ENCODE measurements at places on chromosomes 7 and 10.

GRCh38 chr10:111275091-111275490 lies 198.3 kb downstream of the ADRA2A start:
- DNase-seq: no peak

DNA sequence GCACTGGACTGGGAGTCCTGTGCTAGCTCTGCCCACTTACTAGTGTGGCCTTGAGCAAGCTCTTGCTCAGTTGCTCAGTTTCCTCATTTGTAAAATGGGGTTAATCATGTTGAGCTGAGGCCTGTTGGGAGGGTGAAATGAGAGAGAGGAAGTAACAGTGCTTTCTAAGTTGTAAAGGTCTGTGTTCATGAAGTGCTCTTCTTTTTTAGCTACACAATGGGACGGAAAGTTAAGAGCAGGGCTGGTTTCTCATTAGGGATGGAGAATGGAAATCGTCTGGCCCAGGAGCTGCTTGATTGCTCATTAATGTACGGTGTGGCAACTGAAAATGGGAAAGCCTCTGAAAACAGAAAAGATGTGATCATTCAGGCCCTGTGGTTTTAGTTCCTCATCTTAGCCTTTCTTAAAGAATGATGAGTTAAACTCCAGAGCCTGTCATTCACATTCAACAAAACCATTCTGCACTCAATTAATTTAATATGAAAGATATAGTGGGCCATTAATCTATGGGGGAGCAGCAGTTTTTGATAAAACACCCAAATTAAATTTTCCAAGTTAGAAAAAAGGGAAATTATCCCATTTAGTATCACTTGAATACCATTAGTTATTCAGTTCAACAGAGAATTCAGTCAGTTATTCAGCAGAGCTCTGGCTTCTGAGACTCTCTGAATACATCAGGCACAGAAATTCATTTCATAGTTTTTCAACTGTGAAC lies 60.5 kb downstream of the SH2D4B start:
- peak; percentile 79 for DNase-seq

DNA sequence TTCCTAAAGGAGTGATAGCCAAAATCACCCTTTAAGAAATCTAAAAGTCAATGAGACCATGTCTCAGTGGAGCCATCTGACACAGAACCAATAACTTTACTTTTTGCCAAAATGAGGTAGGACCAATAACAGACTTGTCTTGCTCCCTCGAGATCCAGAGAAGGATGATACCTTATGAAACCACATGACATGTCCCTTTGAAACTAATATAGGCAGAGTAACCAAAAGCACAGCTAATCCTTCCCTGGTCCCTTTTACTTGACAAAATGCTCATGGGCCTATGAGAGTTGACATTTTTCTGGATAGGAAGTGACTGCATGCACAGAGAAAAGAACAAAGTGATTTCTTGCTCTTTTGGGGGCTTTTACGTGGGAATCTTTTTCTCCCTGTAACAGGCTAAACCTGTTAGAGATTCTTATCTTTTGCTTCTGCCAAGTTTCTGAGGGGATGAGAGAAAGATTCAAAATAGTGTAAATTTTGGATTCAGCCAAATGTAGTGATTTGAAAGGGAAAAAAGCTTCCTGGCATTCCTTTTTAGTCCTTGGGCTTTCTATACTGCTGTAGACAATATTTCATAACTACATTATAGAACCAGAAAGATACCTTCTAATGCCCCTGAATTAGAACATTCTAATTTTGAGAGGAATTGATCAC lies 87.6 kb downstream of the ARMH3 start:
- no peak for DNase-seq

GRCh38 chr7:80644054-80644453 lies 5.6 kb downstream of the CD36 start:
- DNase-seq: no peak

- DNase-seq: no peak
These were observed 608.0 kb downstream of the PHTF2 start for GRCh38 chr7:78406531-78406930.

DNA sequence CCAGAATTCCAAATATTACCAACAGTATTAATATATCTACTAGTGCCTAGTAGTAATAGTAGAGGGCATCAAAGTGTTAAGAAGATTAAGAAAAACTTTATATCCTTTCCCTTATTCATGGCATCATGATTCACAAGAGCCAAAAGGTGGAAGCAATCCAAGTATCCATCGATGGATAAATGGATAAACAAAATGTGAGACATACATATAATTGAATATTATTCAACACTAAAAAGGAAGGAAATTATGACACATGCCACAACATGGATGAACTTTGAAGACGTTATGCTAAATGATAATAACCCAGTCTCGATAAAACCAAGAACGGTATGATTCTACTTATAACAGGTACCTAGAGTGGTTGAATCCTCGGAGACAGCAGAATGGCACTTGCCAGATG lies 23.1 kb downstream of the CDCA7L start:
- no peak for DNase-seq

DNA sequence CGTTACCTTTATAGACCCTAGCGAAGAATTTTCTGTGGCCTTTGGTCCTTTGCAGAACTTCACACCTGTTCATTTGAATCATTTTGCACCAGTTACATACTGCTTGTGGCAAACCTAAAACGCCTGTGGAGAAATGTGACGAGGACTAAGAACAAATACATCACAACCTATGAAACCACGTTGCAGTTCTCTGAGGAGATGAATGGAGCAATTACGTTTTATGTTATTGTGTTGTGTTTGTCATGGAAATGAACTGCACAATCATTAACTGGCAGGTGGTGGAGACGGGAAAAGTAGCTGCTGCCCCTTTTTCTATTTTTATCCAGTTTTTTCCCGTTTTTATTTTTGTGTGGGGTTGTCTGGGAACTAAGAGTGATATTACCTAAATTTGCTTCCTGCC lies 505.5 kb downstream of the SDK1 start:
- DNase-seq: no peak

DNA sequence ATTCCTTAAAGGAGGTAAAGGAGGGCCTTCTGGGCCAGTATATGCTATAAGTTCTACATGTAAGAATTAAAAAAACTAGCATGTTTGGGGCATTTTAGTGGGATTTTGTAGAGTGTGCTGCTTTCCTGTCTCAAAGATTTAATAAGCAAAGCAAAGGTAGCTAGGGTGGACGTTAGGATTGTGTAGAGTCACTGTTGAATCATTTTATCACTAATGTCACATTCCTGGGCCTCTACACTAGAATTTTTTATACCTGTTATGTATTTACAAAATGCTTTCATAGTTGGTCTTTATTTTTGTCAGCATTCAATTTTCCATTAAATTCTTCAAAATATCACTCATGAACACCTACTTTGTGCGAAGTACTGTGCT lies 139.4 kb upstream of the PHYHIPL start:
- no peak for DNase-seq

GRCh38 chr10:95459446-95460045 lies 101.6 kb downstream of the SORBS1 start:
- DNase-seq: no peak

DNA sequence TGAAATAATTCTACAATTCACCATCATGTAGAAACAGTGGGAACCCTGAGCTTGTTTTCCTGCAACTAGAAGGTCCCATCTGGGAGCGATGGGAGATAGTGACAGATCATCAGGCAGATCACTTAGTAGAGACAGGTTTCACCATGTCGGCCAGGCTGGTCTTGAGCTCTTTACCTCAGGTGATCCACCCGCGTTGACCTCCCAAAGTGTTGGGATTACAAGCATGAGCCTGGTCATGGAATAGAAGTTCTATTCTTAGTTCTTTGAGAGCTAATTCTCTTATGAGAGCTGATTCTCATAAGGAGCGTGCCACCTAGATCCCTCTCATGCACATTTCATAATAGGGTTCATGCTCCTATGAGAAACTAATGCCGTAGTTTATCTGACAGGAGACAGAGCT lies 778.0 kb upstream of the AUTS2 start:
- DNase-seq: no peak

DNA sequence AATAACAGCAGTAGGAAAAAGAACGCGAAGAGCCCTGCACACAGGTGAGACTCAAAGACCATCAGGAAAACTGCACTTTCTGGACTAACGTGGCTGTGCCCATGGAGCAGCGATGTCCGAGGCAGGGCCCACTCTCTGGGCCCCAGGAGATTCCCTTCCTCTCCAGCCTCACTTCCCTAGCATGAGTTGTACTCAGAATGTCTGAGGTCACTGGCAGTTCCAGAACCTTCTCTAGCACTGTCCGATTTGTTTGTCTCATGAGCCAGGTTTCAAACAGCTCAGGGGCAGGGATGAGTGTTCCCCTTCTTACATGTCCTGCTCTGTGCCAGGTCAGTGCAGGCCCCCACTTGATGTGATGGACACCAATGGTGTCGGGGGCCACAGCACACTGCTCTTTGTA lies 484.2 kb downstream of the PTPRN2 start:
- no peak for DNase-seq

GRCh38 chr7:103148131-103148993 lies 537 bp downstream of the NAPEPLD start:
- no peak for DNase-seq

- DNase-seq: no peak
These were observed 69.1 kb upstream of the FOXP2 start for GRCh38 chr7:114345494-114345893.

- DNase-seq: no peak
These were observed 16.9 kb upstream of the GPR146 start for GRCh38 chr7:1027242-1028043.

GRCh38 chr7:100465299-100465698 lies 1.2 kb upstream of the SPACDR start:
- no peak for DNase-seq

GRCh38 chr7:83413424-83413823 lies 235.5 kb downstream of the SEMA3E start:
- DNase-seq: no peak

GRCh38 chr7:15681186-15681585 lies 5.3 kb downstream of the MEOX2 start:
- no peak for DNase-seq

DNA sequence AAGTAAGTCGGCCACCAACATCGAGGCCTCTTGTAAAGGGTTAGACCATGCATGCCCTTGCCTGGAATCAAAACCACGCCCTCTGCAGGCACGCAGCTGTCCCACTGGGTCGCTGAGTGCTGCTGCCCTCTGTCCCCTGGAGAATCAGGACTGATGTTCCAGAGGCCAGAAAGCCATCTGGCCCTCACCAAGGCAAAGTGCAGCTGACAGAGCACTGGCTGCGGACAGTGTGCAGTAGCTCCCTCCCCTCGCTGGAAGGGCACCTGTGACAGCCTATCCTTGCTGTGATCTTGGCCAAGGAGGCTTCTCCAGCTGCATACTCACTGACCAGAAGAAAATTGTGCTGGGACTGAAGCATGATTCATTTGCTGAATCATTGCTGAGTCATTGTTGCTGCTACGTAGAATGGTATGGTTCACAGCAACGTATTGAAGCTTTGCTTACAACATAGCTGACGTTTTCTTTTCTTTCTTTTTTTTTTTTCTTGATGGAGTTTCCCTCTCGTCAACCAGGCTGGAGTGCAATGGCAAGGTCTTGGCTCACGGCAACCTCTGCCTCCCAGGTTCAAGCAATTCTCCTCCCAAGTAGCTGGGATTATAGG lies 30.4 kb downstream of the DDC start:
- peak; percentile 81 for DNase-seq

DNA sequence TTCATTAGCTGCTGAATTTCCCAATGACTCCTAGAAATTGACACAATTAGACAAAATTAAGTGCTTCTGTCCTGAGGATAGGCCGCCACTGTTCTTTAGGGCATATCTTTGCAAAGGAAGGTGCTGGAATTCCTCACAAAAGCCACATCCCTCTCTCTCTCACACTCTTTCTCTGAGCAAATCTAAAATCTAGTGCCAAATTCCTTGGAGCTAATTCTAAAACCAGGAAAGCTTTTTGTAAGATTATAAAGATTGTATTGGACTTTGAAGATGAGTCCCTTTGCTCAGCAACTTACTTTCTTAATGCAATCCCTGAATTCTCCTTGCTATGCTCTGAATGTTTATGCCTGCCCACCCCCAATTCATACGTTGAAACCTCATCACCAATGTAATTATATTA lies 288.9 kb downstream of the KCNMA1 start:
- DNase-seq: no peak

DNA sequence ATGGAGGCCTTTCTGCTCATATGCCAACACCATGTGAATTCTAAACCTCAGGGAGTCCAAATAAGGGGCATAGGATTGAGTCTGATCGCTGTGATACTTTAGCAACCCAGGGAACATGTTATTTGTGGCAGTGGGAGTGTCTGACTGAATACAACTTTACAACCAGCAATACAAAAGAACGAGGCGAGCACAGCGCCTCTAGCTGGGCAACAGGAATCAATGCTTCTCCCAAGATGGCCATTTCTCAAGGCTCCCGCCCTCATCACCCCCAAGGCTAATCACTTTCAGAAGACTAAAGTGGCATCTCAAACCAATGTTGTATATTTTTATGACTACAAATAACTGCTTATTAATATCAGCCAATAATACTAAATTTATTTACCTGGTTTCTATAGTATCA lies 28.1 kb downstream of the YWHAG start:
- no peak for DNase-seq

DNA sequence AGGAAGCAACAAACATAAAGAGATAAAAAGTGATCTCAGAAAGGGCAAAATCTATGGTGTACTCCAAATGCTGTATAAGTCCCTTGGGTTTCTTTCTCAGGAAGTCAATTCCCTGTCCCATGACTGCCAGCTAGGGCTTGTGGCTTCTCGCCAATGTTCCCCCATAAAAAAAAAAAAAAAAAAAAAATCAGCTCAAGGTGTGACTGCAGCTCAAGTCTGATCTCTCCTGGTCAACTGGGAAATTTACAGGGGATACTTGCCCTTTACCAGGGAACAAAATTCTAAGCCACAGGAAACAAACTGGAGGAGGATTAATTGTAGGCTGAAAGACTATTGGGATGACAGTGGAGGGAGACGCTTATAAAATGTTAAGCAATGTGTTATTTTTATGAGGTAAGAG lies 76.0 kb downstream of the PCGF5 start:
- DNase-seq: no peak

DNA sequence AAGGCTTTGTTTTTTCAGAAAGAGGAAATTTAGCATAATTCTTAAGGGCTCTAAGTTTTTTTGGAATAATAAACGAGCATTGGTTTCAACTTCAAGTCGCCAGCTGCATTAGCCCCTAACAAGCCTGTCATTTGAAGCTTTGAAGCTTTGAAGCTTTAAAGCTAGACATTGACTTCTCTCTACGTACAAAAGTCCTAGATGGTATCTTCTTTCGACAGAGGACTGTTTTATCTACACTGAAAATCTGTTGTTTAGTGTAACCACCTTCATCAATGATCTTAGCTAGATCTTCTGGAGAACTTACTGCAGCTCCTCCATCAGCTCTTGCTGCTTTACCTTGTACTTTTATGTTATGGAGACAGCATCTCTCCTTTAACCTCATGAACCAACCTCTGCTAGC lies 79.6 kb upstream of the TMEM72 start:
- DNase-seq: no peak

DNA sequence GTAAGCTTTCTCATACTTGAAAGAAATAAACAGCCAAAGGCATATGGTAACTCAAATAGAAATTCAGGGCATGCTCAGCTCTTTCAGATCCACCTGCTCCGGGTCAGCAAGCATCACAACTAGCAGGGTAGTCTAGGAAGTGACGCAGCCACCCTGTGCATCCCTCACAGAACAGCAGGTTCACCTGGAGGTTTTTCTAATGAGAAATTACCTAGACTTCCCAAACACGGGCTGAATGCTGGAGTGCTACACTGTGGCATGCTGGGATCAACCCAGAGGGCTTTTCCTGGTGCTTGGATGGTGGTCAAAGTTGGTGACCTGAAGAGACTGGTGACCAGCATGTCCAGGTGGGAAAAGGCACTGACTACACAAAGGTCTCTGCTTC lies 66.8 kb upstream of the DNAJB6 start:
- no peak for DNase-seq
